ENCODE measurements at places on chromosomes 12 and 14.

DNA sequence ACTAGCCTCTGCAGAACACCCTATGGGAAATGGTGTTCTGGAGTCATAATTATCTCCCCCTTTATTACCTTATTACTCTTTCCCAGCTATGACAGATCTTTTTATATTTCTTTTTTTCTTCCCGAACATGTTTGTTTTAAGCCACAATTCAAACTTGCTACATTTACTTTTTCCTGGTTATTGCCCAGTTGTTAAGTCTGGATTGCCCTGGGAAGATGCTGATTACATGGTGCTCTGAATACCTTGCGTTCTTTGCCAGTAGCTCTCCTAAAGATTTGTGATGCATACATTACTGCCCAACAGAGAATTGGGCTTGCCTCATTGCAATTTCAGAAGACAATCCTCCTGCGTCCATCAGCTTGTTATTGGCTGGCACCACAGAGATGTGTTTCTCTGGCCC is 118.3 kb upstream of the FGD4 start:
- DNase-seq = no peak

GRCh38 chr12:7441216-7441615 is 2.7 kb downstream of the CD163L1 start:
- no peak for DNase-seq

DNA sequence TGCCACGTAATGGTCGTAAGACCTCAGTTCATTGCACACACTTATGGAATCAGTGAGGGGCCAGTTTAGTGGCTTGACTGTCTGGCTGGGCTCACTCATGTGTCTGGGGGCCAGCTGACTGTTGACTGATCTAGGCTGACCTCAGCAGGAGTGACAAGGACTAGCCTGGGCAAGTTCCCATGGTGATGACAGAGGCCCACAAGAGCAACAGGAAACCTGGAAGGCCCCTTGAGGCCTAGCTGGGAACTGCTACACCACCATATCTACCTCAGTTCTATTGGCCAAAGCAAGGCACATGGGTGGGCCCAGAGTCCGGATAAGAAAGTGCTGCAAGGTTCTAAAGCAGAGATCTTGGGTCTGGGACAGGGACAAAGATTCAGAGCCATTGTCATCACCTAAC is 21.3 kb upstream of the RFLNA start:
- no peak for DNase-seq

DNA sequence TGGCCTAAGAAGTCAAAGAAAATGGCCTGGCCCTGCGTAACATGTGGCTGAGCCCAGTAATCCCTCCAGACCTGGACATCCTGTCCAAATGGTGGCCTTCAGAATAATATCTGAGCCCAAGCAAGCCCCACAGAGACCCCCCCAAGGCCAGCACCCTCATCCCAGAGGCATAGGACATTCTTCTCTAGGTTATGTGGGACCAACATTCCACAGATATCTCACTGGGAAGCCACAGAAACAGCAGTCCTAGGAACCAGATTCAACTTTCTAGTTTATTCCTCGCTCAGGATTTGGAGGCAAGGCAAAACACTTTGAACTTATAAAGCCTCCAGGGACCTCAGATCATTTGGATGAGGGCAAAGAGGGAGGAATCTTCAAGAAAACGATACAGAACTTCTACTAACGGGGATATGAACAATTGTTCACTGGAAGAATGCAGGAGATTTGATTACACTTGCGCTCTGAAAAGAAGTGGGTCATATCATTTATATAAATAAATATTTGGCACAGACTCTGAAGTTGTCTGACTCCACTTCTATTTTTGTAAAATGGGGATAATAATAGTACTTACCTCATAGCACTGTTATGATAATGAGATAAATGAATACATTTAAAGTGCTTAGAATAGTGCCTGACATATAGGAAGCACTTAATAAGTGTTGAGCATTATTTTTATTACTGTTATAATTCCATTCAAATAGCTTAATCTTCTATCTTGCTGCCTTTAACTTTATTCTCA is 171.5 kb downstream of the NUAK1 start:
- no peak for DNase-seq

DNA sequence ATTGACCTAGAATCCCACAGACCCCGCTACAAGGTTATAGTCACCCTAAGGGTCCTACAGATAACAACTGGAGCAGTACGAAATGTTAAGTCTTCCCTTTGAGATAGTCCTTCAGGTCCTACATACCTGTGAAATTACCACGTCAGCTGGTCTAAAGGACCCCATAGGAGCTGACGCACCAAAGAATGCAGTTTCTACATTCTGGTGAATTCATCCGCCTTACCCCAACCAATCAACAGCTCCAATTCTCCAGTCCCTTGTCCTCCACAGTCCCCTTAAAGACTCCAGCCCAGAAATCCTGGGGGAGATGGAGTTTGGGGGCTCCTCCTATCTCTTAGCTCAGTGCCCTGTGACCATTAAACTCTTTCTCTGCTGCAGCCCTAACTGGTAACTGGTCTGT is 36.2 kb upstream of the PRMT8 start:
- no peak for DNase-seq

DNA sequence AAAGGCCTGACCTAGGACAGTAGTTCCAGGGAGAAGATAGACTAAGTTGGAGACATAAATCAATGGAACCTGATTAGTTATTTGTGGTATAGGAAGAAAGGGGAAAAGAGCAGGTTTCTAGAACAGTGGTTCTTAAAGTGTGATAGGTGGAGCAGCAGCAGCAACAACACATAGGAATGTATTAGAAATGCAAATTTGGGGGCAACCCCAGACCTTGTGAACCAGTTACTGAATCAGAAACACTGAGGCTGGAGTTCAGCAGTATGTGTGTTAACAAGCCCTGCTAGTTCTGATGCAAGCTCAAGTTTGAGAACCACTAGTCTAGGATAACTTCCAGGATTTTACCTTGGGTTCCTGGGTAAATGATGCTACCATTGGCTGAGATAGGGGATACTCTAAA is 308.7 kb downstream of the EMP1 start:
- DNase-seq = no peak

DNA sequence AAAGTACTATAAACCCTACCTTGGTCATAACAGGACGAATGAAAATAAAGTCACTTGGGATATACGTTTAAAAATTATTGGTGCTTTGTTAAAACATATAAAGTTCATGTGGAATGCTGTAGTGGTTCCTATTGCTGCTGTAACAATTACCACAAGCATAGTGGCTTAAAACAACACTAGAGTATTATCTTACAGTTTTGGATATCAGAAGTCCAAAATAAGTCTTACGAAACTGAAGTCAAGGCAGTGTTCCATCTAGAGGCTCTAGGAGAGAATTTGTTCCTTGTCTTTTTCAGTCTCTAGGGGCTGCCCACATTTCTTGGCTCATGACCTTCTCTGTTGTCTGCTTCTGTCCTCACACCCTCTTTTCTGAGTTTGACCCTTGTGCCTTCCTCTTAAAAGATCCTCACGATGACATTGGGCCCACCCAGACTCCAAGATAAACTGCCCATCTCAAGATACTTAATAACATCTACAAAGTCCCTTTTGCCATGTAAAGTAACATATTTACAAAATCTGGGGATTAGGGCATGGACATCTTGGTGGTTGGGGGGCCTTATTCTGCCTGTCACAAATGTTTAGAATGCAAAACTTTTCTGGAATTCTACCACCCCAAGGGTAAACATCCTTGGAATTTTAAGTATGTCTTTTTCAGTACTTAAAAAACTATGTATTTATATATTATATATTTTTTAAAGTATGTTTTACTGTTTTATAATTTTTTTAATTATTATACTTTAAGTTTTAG is 178.1 kb downstream of the ETNK1 start:
- DNase-seq = no peak

DNA sequence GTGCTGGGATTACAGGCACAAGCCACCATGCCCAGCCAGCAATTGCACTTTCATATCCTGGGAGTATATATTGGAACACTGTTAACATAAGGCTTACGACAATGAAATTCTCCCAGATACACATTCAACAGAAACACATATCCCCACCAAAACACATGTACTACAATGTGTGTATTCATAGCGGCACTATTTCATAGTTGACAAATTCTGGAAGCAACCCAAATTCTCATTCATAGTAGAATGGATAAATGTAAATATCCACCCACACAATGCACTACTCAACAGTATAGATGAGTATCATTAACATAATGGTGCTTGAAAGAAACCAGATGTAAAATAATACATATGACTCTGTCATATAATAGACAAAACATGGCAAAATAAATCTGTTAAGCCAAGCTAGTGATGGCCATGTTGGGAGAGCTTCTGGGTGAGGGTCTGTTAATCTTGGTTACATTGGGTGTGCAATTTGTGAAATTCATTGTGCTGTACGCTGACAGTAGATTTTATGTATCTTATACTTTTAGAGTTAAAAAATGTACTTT is 2.6 kb upstream of the DNAAF2 start:
- no peak for DNase-seq

DNA sequence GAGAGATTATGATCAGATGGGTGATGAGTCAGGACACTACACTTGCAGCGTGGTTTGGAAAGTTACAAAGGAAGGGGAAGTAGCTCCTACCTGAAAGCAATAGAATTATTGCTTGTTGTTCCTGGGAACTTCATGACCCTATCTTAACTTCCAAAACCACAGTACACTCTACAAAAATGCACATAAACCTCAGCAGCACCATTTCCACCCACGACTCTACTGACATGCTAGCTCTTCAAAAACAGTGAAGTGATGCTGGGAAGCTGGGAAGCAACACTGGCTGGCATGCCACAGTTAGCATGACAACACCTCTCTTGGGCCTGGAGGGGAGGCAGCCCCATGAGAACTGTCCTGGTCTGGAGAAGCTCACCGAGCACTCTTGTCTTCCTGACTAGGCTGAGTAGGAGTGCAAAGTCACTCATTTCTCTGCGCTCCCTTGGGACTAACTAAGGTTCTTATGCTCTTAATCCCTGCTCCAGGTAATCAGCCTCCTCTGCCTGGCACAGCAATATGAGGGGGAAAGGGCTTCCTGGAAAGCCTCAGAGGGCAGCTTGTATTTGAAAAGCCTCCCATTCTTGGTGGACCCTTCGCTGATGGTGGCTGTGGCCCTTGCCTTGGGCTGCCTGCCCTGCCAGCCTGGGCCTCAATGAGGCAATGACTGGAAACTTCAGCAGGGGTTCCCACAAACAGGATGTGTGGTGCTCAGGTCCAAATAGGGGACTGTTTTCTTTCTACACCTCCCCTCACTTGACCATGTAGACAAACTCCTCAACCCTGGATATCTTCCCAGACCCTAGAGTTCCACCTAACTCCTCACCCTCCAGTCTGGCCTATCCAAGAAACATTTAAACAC is 1.2 kb downstream of the KRT3 start:
- no peak for DNase-seq

DNA sequence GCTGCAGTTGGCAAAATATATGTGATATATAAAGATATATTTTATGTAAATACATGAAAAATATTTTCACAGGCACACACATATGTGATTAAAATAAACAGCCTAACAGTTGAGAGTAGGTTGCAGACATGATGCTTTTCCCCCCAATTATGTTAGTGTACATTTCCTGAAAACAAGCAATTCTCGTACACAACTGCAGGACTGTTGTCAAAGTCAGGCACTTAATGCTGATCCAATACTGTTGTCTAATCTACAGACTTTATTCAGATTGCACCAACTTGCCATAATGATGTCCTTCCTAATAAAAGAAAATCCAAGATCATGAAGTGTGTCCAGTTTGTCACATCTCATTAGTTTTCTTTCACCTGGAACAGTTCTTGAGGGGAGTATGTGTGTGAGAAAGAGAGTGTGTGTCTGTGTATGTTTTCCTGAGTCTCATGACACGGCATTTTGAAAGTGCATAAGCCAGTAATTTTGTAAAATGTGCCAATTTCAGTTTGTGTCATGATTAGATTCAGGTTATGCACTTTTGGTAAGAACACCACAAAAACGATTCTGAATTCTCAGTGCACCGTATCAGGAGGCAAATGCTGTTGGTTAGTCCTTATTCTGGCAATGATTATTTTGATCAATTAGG is 16.5 kb upstream of the SEL1L start:
- no peak for DNase-seq

DNA sequence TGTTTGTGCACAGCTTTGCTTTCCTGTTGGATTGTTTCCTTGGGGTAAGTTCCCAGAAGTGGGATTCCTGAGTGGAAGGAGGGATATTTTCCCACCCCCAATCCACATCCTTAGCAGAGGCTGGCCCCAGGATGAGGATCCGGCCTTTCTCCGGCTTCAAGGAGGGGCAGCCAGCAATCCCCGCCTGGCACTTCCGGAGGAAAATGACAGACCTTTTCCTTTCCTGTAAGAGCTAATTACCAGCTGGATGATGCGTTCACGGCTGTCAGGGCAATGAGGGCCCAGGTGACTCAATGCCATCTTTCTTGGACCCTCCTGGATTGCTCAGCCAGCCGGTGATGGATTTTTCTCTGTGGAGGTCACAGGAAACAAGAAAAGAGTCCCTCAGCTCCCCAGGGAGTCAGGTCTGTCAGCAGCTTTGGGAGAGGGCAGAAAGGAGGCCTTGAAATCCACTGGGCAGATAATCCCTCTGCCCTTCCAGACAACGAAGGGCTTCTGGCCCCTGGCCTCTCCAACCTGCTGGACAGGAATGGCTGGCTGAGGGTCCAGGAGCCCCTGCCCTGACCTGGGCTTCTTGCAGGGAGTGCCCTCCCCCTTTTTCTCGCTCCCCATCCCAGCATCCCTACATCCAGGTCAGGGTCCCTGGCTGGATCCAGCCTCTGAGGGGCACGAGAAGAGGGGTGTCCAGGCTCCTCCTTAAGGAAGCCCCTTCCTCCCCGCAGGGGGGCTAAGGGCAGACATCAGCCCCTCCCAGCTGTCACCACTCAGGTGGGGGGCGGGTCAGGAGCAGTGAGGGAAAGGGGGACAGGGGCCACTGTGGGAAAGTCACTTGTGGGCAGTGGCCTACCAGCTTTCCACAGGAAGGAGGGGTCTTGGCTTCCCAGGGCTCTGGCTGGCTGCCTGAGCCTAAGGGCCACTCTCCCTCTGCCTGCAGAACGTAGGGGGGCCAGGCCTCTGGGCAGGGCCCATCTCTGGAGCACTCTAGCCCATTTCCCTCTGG is 16.1 kb upstream of the CCDC85C start:
- no peak for DNase-seq

GRCh38 chr14:69484444-69485314 is at the start of gene PLEKHD1:
TSS of gene PLEKHD1 (plus strand) at chr14:69484728. CDS start at chr14:69484966, 238 bp downstream.
- DNase-seq = peak; percentile 100

- no peak for DNase-seq
These were observed 42.8 kb downstream of the SLC8B1 start for GRCh38 chr12:113292091-113292490.

GRCh38 chr14:92540472-92541048 is 27.0 kb downstream of the RIN3 start:
- DNase-seq = peak; percentile 15

DNA sequence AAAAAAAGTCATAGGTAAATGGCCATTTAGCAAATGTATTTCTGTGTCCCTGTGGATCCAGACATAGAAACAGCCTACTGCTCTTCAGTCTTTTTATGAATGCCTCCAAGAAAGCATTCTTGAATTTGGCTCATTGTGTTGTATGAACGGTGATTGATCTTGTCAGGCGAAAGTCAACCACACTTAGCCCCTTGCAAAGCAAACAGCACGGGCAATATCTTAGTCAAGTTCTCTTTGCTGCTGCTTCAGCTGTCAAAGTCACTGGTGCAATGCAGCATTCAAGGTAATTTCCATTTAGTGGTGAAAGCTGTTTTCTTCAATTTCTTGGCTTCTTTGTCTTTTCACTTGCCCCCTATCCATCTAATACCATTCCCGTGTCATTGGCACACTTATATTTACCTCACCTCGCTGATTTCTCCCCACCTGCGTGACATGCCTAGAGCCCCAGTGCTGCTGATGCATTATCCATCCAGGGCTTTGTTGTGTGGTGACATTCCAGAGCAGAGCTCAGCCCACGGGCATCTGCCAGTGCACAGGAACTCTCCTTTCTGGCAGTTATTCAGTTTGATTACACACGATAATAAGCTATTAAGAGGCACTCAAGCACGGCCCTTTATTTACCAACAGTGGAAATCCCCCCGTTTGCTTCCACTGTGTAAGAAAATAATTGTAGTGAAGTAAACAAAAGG is 362.3 kb upstream of the NOVA1 start:
- peak; percentile 64 for DNase-seq
